ENCODE measurements at places on chromosomes 4 and X. TPM values are rescaled to one million over a fixed set of nuclear protein-coding genes. Genes with fewer than 3 reads are reported as not detected.
A peak's percentile ranks its signal among the peaks of the same experiment; 100 is the strongest.

- DNase-seq = no peak
Measured at GRCh38 chr4:2252530-2253091, 9.3 kb downstream of the MXD4 start.

- DNase-seq = no peak
Measured at GRCh38 chr4:123750044-123750443, 353.4 kb downstream of the SPRY1 start.

DNA sequence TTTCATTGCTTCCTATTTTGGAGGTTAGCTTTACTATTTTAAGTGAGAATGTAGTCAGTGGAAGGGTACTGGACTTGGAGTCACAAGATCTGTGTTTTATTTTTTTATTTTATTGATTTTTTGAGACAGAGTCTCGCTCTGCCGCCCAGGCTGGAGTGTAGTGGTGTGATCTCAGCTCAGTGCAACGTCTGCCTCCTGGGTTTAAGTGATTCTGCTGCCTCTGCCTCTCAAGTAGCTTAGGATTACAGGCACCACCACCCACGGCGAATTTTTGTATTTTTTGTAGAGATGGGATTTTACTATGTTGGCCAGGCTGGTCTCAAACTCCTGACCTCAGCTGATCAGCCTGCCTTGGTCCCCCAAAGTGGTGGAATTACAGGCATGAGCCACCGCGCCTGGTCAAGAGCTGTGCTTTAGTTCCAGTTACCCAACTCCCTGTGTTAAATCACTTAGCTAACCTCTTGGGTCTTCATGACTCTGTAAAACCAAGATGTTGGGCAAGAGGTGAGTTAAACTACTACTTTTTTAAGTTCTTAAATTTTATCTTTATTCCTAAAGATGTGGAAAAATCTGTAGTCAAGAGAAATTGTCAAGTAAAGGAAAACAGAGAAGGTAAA is 11.2 kb downstream of the USP9X start:
- DNase-seq = no peak

- DNase-seq = no peak
Measured at GRCh38 chr4:174037631-174038030, 245.8 kb downstream of the FBXO8 start.

- DNase-seq = peak; percentile 81
Measured at GRCh38 chr4:17468619-17469221, 43.2 kb downstream of the QDPR start.

DNA sequence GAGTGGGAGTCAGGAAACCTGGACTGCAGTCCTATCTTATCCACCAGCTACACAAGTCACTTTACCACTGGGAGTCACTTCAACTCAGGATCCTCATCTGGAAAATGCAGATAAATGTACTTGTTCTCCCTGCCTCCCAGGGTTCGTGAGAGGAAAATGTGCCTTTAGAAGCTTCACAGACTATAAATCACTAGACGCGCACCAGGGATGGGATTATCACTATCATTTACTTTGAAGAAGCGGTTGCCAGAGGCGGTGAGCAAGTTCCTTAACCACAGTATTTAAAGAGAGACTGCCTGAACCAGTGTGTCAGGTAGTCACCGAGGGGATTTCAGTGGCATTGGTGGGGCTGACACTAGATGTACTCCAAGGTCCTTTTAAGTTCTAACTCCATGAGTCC is 219.5 kb downstream of the HS6ST2 start:
- DNase-seq = no peak

The CDKL2 gene
- total RNA-seq = 2.5 TPM
